Left kidney (tissue), 8 donors: ENCODE measurements at places on chromosomes 7 and 10. TPM values are rescaled to one million over a fixed set of nuclear protein-coding genes. Genes with fewer than 3 reads are reported as not detected.

DNA sequence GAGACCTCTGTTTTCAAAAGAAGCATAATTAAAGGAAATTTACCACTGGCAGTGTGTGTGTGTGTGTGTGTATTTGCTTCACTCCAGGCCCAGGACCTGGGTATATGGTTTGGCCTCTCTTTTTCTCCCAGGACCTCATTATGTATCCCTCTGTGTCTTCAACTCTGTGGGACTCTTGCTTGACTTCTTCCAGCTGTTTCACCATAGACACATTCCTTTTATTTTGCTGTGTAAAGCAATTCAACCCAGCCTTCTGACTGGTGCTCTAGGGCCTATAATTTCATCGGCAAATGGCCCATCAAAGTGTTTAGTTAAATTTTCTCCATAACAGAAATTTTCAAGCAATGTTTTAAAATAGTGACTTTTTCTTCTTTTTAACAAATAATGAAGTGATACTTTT, 954.3 kb downstream of the CNTNAP2 start:
- DNase-seq, result no peak

GRCh38 chr10:121886997-121887622, 40.7 kb downstream of the ATE1 start:
- peak; percentile 68 for DNase-seq

GRCh38 chr10:114181971-114182370, 2.8 kb downstream of the TDRD1 start:
- DNase-seq, result no peak

GRCh38 chr10:44786286-44786850, 124.8 kb upstream of the TMEM72 start:
- no peak for DNase-seq

- DNase-seq, result no peak
These were observed 7.6 kb downstream of the WDR86 start for GRCh38 chr7:151402029-151402835.

The GCK gene
- 2.8 TPM for polyA plus RNA-seq

The PIK3AP1 gene
- polyA plus RNA-seq, result 4.5 TPM

- DNase-seq, result no peak
These were observed 187.2 kb upstream of the CDK1 start for GRCh38 chr10:60591119-60591518.

DNA sequence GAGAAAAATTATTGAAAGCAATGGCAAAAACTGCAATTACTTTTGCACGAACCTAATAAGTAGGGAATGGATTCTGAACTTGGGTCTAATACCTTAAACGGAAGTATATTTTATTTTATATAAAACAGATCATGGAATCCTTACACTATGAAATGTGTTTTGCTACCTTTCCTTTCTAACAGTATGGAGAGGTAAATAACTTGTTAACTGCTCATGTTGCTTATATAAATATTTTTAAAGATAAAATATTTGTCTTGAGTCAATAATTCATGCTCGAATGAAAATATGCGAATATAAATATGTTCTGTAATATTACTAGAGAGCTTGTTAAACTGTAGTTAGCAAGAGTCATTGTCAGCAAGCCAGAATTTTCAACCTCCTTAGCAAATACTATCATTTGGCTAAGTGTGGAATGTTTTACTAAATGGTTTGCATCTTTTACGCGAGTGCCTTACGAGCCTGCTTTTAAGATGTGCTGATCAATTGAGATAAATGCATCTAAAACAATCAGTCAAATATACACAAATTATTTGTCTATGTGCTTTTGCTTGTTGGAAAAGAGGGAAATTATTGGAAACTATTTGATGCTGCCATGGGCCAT, 5.9 kb downstream of the GNAT3 start:
- DNase-seq, result no peak

DNA sequence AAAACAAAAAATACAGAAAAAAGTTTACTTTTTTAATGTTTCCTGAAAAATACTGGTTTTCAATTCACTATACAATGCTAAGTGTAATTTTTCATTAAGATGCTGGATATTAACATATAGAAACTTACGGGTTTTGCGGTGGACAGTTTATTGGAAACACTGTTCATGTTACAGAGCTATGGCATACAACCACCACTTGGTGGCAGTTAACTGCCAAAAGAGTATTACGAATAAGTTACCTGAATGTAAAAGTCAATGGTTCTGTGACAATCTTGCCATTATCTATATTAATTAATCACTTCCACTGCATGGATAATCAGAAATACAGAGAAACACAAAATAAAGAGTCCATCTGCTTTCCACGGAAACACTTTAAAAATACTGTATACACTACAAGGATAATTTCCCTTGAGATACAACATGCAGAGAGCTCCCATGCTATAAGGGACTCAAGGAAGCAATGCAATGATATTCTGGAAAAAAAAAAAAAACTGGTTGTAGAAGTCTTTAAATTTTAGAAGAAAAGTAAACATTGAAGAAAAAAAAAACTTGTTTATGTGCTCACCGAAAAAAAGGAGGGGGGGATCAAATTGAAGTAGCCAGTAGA, 97.0 kb downstream of the TPK1 start:
- DNase-seq, result no peak

DNA sequence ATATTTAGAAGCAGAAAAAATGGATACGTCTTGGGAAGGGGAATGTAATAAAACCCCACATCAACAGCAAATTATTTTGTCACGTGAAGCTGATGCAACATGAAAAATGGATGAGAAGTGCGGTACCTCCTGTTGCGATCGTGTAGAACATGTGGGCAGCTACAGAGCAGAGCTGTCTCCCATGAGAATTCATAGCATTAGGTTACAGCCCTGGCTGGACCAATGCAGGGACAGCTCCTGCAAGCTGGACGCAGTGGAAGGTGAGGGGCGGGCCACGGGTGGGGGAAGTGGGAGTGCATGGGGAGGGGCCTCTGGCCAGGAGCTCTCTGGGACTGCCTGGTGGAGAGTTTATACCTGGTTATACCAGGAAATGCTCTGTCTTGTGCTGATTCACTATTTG, 120.3 kb downstream of the GATA3 start:
- DNase-seq, result peak; percentile 32

- no peak for DNase-seq
These were observed 223.5 kb downstream of the DNAJB6 start for GRCh38 chr7:157560258-157560654.

The GOT1 gene
- 85.9 TPM for polyA plus RNA-seq

The ITPRID1 gene
- polyA plus RNA-seq, result not detected

DNA sequence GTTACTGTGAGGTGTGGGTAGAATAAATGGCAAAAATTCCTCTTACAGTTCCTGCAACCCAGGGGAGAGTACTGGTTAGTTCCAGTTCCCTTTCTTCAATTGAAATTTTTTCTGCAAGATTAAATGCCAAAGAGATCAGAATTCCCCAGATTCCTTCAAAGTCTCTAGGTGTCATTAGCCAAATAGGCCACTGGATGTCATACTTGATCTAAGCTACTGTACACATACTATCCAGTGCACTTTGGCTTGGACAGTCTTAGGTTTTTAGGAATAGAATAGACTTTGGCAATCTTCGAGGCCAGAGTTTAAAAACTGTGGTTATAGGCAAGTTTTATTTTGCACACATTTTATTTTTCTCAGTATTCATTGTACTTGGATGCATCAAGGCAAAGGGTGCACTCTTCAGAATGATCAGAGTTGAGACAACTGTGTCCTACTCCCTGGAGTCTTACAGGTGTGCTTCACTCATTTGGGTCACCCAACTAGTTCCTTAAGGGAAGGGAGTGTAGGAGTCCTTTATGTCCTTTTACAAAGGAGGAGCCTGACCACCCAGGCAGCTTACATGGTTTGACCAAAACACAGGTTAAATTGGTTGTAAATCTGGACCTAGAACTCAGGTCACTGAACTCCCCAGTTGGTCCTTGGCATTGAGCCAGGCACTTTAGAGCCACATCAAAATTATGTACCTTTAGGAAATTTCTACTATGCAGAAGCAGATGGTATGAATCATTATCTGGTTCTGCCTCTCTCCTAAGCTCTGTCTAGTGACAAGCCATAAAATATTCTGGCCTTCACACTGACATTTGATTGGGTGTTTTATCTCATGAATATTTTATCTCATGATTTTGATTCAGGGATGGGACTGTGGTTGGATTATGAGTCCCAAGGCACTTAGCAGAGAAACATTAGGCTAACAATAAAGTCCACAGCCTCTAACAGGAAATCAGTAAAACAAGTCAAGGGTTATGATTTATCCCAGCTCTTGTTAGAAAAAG, 49.5 kb downstream of the ASAH2B start:
- peak; percentile 29 for DNase-seq

GRCh38 chr10:52836816-52837215, 64.2 kb upstream of the MBL2 start:
- no peak for DNase-seq

The AGAP5 gene
- 35.2 TPM for polyA plus RNA-seq

GRCh38 chr10:13161857-13162271, 506 bp downstream of the MCM10 start:
- no peak for DNase-seq

GRCh38 chr10:69486922-69487730, 35.9 kb downstream of the TSPAN15 start:
- no peak for DNase-seq
